Tibial artery (tissue), 4 donors: ENCODE measurements at places on chromosomes 1 and 21.

GRCh38 chr1:202349206-202349928, 868 bp downstream of the PPP1R12B start:
- DNase-seq: no peak

DNA sequence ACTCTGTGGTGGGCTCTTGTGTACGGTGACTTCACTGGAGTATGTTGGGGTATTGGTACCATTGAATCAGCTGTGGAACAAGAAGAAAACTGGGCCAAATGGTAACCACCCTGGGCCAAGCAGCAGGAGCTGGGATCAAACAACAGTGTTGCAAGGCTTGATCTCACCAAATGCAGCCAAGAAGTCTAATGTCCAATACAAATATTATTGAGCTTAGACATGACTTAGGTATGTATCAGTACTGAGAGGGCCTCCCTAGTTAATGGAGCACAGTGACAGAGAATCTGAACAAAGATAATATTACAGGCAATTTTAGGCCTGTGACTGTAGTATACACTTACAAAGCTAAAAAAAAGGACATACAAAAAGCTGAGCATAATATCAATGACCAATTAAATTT, 604.8 kb downstream of the PLA2G4A start:
- DNase-seq: no peak

DNA sequence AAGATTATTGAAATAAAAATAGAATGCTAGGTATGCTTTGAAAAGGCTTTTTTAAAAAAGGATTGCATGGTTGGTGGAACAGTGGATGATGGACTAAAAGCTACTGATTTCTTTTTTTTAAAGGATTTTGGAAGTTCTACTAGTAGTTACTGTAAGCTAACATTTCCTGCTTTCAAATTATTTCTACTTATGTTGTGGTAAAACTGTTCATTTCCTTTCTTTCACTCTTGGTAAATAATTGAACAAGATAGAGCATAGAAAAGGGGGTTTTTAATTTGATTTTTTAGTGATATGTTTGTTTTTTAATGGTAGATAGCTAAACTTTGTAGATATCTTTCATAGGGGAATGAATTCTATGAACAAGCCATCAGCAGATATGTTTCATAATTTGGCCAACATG, 104.4 kb downstream of the OLFML2B start:
- DNase-seq: no peak

DNA sequence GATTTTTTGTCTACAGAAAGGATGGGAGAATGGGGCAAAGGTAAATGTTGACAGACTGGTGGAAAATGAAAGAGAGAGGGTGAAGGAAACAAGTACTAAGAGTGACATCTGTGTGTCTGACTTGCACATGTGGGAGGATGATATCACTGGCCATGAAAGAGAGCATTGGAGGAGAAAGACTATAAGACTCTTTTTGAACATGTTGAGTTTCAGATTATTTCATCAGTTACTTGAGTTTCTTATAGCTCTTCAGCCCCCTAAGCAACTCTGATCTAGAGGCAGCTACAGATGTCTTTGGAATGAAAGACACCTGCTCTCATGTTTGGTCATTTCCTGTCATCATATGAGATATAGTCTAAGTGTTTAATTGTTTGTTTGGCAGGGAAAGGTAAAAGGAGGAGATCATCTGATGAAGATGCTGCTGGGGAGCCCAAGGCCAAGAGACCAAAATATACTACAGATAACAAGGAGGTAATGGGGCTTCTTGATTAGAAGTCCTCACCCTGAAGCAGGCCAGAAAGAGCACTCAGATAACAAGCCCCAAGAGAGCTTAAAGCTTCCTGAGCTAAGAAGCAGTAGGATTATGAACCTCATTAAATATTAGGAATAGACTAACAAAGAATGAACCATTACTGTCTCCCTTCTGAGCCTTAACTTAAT, 4.5 kb downstream of the POLR3C start:
- DNase-seq: no peak

GRCh38 chr1:53669621-53670191, 69.3 kb downstream of the GLIS1 start:
- no peak for DNase-seq
